ENCODE measurements at places on chromosomes 11 and 22.

DNA sequence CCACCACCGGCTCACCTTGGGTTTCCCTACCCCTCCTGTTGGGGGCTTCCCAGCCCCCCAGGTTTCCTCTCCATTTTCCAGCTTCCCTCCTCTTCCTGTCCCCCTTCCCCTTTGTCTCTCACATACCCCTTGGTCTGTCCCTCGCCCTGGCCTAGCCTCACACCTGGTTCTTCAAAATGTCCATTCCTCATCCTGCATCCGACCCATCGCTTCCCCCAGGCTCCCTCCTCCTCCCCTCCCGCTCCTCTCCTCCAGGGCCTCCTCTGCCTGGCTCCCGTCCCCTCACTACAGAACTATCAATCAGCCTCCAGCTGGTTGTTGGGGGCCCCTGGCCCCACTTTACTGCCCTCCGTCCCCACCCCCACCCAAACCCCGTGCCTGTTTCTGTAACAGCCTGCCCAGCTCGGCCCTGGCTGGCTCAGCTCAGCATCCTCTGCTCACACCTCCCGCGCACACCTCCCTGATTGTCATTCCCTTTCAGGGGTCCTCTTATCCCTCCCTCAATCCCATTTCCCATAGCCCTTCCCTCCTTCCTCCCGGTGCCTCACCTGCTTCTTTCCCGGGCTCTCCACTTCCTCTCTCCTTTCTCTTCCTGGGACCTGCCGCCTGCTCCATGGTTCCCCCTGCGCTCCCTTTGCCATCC, 1.2 kb downstream of the CNIH2 start:
- DNase-seq, result no peak

- no peak for DNase-seq
Observed at GRCh38 chr22:29061773-29062172, at the start of gene C22orf31. TSS of gene C22orf31 (minus strand) at chr22:29061831. CDS start at chr22:29061792, 39 bp downstream.

GRCh38 chr11:62479631-62480201, 60.9 kb downstream of the SCGB1A1 start:
- DNase-seq, result no peak

DNA sequence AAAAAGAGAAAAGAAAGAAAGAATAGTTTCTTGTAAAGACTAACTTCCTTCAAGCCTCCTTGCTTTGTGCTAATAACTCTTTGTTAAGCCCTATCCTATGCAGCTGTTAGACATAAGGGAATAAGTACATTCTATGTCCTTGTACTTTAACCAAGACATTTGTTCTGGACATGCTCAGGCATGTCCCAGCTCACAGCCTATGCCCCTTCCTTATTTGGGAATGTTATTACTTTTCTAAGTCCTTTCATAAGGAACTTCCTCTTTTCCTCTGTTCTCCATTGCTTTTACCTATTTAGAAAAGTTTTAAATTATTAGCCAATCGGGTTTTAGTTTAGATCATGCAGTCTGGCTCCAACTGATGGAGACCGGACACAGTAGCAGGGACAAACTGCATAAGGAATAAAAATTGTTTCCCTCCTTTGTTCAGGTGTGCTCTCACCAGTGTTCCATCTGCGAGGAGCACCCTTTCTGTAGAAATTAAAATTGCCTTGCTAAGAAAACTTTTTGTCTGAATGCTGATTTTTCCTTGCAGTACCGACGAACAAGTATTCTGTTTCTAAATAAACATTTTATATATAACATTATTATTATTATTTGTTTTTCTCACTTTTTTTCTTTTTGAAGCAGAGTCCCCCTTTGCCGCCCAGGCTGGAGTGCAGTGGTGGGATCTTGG, 21.6 kb upstream of the SPINDOC start:
- DNase-seq, result no peak

GRCh38 chr11:72081821-72082453, 1.3 kb downstream of the LRRC51 start:
- DNase-seq, result no peak

GRCh38 chr22:36073476-36073875, 44.9 kb upstream of the RBFOX2 start:
- DNase-seq, result no peak

DNA sequence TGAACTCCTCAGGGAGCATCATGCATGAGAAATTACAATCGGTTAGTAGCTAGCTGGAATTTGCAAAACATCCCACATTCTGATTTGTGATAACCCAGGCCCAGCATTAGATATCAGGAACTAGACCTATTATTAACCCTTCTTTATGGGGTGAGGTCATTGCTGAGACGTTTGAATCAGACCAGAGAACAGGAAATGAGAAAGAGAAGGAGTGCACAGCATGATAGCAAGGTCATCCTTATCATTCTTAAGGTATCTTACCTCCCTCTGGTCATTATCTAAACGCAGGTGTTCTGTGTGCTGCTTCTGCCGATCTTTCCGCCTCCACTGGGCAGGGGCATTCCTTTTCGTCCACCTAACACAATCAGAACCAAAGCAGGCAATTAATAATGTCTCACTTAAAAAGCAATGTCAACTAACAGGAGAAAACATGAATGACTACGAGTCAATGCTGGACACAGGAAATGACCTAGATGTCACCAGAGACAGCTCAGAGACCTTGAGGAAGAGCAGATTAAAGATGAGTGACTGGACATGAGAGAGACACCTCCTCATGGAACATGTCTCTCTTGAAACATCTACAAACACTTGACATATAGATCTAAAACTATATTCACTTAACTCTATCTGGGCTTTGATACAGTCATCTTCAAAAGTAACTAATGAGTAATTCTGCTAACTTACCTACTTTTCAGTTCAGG, 78.3 kb upstream of the SCUBE2 start:
- no peak for DNase-seq

- DNase-seq, result no peak
Observed at GRCh38 chr11:119589001-119589400, 140.0 kb downstream of the NECTIN1 start.

DNA sequence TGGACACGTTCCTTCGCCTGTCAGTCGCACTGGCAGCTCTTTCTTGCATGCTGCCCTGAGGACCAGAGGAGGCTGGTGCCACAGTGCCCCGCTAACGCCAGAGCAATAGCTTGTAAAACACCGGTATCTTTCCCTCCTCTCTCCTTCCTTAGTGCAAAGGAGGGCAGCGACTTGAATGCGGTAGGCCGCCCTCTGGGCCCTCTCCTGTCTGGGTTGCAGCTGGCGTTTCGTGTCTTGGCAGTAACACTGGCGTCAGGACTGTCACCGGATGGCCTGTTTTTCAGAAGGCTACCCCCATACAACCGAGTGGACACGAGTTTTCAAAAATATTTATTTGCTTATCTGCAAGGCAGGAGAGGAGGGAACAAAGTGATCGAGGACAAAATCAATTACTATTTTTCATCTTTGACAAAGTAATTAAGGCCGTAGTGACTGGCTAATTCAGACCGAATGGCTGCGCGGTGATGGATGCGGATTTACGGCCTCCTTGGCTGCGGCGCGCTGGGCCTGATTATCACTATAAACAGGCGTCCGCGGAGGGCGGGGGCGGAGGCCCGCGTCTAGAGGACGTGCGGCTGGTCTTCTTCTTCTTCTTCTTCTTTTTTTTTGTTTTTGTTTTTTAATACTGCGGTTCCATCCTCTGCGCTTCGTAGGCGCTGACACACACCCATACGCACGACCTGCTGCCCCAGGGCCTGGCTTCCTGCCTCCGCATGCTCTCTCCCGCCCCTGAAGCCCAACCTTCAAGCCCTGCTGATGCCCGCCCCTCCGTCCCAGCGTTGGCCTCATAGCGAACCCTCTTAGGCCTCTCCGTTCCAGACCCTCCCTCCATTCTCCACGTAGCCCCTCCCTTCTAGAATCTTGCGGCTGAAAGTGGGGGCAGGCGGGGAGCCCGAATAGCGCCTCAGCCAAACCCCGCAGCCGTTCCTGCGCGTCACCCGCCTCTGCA, 2.9 kb upstream of the SLC6A5 start:
- no peak for DNase-seq

DNA sequence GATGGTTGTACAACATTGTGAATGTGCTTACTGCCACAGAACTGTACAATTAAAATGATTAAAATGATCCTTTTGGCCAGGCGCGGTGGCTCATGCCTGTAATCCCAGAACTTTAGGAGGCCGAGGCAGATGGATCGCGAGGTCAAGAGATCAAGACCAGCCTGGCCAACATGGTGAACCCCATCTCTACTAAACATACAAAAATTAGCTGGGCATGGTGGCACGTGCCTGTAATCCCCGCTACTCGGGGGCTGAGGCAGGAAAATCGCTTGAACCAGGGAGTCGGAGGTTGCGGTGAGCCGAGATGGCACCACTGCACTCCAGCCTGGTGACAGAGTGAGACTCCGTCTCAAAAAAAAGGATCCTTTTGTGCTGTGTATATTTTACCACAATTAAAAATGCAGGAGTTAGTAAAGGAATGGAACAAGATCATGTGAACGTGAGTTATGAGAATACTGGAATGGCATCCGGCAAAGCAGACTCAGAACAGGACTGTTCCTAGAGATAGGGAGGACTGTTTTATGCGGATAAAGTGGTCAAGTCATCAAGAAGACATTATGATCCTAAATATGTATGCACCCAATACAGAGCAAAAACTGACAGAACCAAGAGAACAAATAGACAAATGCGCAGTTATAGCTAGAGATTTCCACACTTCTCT, 58.0 kb upstream of the CLDN5 start:
- DNase-seq, result no peak
